Fibroblast of skin of left biceps (primary cell): ENCODE measurements at places on chromosomes 6 and 20.
A peak's percentile ranks its signal among the peaks of the same experiment; 100 is the strongest.

- no peak for DNase-seq
These were observed 163.9 kb upstream of the CITED2 start for GRCh38 chr6:139538366-139538765.

DNA sequence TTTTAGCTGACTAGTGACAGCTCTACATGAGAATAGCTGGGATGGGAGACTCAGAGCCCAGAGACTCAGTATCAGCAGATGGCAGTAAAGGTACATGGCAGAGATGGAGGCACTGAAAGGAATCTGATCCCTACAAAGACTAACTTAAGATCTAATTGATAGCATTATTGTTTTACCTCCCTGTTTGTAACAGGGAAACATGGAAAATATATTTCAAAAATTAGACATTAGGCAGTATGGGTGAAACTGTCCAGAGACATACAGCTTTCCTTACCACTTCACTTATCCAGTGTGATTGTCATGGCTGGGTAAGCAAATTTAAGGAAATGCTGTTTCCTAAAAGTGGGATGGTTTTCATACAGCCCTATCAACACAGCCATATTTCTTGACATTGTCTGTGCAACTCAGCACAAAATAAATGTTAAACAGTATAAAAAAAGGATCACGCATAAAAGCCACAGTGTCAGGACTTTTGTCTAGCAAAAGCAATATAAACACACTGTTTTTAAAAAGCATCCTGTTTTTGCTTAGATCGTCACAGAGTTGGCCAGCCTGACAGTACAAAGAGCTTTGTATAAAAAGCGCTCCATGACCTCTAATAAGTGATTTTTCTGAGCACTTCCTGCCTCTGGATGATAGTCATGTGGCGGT, 376.9 kb downstream of the PHF3 start:
- DNase-seq, result no peak

DNA sequence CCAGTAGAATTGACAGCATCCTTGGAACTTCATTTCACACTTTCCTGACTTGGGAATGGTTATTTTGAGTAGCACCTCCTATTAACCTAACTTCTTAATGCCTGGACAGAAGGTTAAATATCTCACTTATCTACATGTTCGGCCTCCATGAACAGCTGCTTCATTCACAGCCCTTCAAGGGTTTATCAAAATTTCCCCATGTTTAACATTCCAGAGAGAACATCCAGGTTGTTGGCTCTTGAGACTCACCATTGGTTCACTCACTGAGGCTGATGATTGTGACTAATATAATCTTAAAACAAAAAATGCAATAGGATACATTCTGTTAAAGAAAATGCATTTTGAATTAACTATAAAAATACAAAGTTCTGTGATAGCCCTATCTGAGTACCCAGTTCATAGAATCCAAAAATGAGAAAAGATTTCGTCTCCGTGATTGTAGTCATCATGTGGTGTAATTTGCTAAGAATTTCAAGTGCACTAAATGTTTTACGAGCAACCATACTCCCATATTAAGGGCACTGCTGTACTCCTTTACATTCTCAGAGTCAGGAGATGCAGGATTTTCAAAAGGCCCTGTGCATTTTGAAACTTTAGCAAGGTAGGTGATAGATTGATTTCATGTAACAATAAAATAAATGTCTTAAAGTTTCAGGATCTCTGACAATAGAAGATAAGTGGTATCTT, 260.6 kb upstream of the TAB2 start:
- DNase-seq, result no peak

- peak; percentile 77 for DNase-seq
These were observed 809.4 kb upstream of the CITED2 start for GRCh38 chr6:140183881-140184280.

GRCh38 chr6:150835620-150836019, 29.9 kb upstream of the MTHFD1L start:
- no peak for DNase-seq

GRCh38 chr6:150456466-150456865, 87.7 kb downstream of the IYD start:
- no peak for DNase-seq

DNA sequence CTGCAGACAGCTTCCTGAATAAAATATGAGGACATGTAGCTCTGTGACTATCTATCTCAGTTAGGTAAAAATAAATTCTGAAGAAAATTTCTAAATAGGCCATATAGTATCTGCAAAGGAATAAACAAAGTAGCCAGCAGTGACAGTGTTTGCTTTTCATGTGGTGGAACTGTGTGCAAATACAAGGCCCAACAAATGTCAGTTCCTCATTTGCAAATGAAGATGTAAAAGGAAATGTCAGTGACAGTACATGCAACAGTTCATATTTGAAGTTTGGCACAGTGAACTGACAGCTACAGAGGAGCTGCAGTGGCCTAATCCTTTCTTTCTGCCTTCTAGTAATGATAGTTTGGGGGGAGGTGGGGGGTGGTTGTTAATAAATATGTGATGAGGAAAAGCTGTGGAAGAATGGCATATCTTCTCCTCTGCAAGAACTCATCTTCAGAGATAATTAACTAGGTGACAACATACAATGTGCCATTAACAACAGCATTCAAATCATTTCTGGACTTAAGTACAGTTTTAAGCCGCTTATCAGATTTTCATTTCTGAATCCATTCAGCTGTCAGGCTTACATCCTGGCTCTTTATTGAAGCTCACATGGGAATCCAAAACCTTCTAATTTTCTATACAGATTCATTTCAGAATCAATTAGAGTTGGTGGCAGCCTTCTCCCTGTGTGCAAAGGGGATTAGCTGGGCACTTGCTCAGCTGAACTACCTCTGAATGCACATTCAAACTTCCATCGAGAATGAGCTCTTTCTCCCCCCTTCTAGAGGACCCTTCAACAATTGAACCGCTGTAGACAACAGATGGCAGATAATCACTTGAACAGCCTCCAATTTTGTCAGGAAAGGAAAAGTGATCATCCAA, 1059.0 kb upstream of the EPHA7 start:
- no peak for DNase-seq

- no peak for DNase-seq
These were observed at the start of gene CUL9 for GRCh38 chr6:43181942-43182860. TSS of gene CUL9 (plus strand) at chr6:43182196. CDS start at chr6:43184311, 2,115 bp downstream.

GRCh38 chr6:148406579-148407371, 64.1 kb downstream of the SASH1 start:
- DNase-seq, result no peak

DNA sequence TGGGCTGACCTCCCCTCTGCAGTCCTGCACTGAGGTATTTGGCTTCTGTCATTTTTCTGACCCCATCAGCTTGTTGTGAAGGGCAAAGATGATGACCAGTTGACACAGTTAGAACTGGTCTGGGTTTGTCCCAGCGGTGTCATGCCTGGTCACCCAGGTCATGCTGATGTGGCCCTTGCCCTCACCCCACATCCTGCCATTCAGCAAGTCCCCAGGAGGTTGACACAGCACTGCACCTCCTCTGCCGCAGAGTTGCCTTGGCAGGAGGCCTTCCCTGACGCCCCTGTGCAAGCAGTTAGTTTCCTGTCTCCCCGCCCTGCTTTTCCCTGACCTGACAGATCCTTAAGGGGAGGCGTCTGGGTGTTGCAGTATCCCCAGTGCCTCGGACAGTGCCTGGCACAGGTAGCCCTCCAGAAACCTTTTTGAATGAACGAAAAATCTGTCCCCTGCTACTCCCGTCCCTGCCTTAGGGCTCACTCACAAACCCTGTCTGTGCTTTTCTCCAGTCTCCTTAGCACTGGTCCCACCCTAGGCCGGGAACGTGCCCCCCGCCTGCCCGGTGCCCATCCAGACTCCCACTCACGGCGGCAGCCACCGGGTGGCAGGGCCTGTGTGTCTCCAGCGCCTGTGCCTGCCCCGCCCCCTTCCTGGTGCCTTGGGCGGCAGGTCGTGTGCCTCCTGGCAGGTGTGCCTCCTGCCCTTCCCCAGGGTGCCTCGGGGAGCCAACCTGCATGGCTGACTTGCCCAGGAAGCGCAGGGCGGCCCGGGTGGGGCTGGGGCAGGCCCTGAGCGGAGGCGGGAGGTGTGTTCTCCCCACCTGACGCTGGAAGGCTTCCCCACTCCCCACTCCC, 146.3 kb upstream of the RNF24 start:
- no peak for DNase-seq

- no peak for DNase-seq
These were observed 138.2 kb downstream of the UNC5CL start for GRCh38 chr6:40900791-40901190.

- no peak for DNase-seq
These were observed 70.5 kb upstream of the DUSP22 start for GRCh38 chr6:221531-222349.

- no peak for DNase-seq
These were observed 21.6 kb upstream of the ZBTB2 start for GRCh38 chr6:151412909-151413308.

DNA sequence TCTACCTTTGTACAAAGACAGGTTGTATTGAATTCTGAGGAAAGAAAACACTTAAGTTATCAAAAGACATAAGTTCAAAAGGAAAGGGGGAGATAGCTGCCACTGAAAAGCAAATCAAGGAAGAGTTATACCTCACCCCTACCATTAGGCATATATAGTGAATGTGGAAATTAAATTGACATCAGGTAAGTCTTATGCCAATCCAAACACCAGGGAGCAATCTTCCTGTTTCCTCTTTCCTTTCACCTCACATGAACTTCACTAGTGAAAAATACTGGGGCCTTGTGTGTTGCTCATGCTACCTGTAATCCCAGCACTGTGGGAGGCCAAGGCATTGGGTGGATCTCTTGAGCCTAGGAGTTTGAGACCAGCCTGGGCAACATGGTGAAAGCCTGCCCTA, 10.9 kb upstream of the C6orf58 start:
- DNase-seq, result no peak

DNA sequence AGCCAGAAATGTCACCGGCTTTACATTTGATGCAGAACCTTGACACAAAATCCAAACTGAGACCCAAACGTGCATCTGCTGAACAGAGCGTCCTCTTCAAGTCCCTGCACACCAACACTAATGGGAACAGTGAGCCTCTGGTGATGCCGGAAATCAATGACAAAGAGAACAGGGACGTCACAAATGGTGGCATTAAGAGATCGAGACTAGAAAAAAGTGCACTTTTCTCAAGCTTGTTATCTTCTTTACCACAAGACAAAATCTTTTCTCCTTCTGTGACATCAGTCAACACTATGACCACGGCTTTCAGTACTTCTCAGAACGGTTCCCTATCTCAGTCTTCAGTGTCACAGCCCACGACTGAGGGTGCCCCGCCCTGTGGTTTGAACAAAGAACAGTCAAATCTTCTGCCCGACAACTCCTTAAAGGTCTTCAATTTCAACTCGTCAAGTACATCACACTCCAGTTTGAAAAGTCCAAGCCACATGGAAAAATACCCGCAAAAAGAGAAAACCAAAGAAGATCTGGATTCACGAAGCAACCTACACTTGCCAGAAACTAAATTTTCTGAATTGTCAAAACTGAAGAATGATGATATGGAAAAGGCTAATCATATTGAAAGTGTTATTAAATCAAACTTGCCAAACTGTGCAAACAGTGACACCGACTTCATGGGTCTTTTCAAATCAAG, 108.4 kb downstream of the RTN4IP1 start:
- DNase-seq, result no peak

GRCh38 chr20:43789593-43789992, 62.8 kb upstream of the GTSF1L start:
- DNase-seq, result no peak

- DNase-seq, result no peak
These were observed 631.1 kb upstream of the POU3F2 start for GRCh38 chr6:98203170-98203806.

GRCh38 chr6:127058027-127058426, 60.4 kb upstream of the RSPO3 start:
- DNase-seq, result peak; percentile 21

- no peak for DNase-seq
These were observed 14.5 kb downstream of the TCF15 start for GRCh38 chr20:595330-596308.

DNA sequence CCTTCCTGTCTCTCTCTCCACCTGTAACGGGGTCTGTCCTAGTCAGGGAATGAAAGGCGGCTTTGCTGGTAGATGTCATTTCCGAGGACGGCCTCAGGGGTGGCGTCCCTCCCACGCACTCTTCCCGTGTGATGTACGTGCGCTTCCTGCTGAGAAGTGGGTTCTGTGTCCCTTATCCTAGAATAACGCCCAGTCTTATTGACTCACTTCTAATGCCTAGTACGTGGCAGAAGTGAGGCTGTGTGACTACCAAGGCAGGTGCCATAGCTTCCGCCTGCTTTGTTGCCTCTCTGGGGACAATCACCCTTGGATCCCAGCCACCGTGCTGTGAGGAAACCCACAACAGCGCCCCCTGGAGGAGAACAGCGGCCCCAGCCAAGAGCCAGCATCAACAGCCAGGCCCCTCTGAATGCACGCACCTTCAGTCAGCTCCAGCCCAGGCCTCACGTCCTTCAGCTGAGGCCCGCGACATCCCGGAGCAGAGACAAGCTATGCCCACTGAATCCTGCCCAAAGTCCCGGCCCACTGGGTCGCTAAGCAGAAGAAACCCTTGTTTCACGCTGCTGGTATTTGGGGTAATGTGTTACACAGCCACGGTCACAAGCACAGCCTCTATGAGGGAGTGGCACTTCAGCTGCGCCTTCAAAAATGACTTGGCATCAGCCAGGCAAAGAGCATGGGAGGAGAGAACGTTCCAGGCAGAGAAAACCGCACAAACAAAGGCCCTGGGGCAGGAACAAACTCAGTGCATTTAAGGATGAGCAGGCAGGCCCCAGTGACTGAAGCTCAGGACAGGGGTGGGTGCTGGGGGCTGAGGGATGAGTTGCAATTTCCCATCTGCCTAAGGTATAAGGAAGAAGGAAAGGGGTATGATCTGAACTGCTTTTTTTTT, 224.2 kb downstream of the NFATC2 start:
- DNase-seq, result no peak

DNA sequence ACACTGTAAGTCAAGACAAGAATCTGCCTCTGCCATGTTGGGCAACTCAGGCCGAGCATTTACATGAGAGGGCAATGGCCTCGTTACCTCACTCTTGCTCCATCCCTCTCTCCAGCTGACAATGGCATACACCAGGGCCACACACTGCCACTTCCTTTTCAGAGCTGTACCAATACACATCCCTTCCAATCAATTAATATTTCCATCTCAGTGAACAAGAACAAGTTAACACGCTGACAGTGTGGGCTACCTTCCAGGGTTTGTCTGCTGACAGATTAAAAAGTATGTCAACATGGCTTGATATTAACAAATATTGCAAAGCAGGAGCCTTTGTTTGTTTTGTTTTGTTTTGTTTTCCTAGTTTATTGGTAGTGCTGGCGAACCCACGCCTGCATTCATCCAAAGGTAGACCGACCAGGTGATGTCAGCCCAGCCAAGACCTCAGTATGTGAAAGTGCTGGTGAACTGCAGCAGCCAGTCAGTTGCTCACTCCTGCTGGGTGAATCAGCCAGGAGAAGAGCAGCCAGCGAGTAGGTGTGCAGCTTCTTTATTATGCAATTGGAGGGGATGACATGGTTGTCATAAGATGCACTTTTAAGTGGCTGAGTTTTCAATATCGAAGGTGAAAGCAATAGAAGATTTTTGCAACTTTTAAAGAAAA, 487.3 kb upstream of the JARID2 start:
- no peak for DNase-seq

- no peak for DNase-seq
These were observed 79.8 kb upstream of the EYS start for GRCh38 chr6:65786815-65787214.
